ENCODE measurements at places on chromosomes 6 and 20. TPM values are rescaled to one million over a fixed set of nuclear protein-coding genes. Genes with fewer than 3 reads are reported as not detected.

The GPX5 gene
- total RNA-seq: not detected

The STX11 gene
- total RNA-seq: 46.4 TPM

DNA sequence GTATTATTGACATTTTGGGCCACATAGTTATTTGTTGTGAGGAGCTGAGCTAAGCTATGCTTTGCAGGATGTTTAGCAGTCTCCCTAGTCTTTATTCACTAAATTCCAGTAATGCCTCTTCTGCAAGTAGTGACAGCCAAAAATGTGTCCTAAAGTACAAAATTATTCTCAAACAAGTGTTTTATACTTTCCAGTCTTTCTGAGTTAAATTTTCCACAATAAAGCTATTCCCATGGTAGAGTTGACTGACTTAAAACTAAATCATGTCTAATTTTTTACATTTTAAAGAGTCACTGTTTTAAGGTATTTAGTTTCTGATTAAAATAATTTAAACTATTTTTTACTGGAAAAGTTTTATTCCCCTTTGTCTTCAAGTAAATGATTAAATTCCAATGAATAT lies 717.8 kb upstream of the HS3ST5 start:
- no peak overlapping the region for H3K27ac ChIP-seq
- H3K4me3 ChIP-seq: no peak overlapping the region
- no peak for DNase-seq
- no peaks in the 10 kb centered on the region for H3K27me3 ChIP-seq
- no peaks in the 10 kb centered on the region for H3K36me3 ChIP-seq
- H3K4me1 ChIP-seq: no peaks in the 10 kb centered on the region

DNA sequence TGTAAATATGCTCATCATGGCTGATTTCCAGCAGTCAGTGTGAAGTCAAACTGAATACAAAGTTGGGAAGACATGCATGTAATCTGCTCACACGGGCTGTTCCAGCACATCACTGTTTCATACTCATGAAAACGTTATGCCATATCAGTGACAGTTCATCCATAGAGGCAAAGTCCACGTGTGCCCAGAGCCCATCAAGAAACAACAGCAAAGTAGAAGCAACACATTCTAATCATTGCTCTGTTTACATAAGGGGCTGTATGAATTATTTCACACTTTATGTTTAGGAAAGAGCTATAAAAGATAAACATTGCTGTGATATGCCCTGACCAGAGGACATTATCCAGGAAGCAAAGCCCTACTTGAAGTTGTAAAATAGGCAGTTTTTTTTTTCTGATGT lies 157.0 kb upstream of the ENPP5 start:
- no peaks in the 10 kb centered on the region for H3K27me3 ChIP-seq
- H3K4me1 ChIP-seq: no peaks in the 10 kb centered on the region
- DNase-seq: no peak
- H3K27ac ChIP-seq: no peak overlapping the region
- no peaks in the 10 kb centered on the region for H3K36me3 ChIP-seq

DNA sequence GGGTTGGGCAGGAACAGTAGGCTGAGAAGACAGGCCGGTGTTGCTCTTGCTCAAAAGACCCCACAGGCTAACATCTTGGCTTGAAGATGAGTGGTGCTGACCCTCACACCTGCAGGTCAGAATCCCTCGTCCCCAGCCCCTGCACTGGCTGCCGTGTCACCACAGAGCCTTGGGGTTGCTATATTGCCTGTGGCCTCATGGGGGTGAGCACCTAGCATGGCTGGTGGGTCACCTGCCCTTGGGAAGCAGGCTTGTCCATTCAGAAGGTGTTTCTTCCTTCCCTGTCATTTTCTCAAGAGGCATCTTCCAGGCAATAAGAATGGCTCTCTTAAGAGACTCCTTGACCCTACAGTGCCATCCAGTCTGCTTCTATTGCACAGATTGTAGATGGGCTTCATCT lies 7.7 kb downstream of the SLC22A16 start:
- no peak for DNase-seq
- no peaks in the 10 kb centered on the region for H3K4me1 ChIP-seq
- H3K27me3 ChIP-seq: no peaks in the 10 kb centered on the region
- H3K4me3 ChIP-seq: no peak overlapping the region
- no peak overlapping the region for H3K27ac ChIP-seq
